ENCODE measurements at places on chromosomes 1 and 21.
A peak's percentile ranks its signal among the peaks of the same experiment; 100 is the strongest.

- peak; percentile 47 for DNase-seq
These were observed 46.6 kb downstream of the PLD5 start for GRCh38 chr1:242477944-242478343.

- no peak for DNase-seq
These were observed 36.6 kb upstream of the ARF1 start for GRCh38 chr1:228045871-228046270.

DNA sequence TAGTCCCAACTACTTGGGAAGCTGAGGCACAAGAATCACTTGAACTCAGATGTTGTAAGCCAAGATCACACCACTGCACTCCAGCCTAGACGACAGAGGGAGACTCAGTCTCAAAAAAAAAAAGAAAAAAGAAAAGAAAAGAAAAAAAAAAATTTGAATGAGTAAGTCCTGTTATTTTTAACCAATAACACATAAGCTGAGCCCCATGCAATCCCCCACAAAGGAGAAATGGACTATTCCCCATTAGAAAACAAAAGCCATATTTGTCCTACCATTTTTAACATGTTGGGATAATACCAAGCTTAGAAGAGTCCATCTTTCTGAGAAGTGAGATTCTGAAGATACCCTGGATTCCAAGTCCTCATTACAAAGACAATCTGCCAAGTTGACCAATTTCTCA is 32.4 kb downstream of the LTN1 start:
- DNase-seq = no peak

GRCh38 chr21:35244514-35244913 is 195.4 kb upstream of the RUNX1 start:
- DNase-seq = no peak

GRCh38 chr21:31673321-31673912 is 13.9 kb downstream of the SOD1 start:
- no peak for DNase-seq

DNA sequence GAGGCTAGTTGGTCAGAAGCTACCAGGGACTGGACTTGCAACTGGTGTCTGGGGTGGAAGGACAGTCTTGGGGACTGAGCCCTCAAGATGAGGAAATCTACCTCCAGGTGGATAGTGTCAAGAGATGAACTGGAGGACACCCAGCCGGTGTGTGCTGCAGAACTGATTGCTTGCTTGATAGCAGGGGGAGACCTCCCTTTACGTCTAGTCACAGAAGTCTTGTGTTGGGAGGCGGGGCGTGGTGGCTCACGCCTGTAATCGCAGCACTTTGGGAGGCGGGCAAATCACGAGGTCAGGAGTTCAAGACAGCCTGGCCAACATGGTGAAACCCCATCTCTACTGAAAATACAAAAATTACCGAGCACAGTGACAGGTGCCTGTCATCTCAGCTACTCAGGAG is 4.9 kb downstream of the RCC2 start:
- no peak for DNase-seq

DNA sequence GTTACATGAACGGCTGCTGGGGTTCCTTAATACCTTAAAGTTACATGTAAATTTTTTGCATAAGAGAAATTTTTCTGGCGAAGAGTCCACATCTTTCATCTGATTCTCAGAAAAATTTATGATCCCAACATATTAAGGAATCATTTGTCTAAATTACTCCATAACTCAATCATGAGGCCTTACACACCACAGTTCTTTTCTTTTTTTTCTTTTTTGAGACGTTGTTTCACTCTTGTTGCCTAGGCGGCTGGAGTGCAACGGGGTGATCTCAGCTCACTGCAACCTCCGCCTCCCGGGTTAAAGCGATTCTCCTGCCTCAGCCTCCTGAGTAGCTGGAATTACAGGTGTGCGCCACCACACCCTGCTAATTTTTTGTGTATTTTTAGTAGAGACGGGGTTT is 2.1 kb upstream of the S100A11 start:
- DNase-seq = no peak

- no peak for DNase-seq
These were observed 258.6 kb downstream of the GPATCH2 start for GRCh38 chr1:217372049-217372970.

GRCh38 chr1:226135709-226136108 is 50.8 kb downstream of the ACBD3 start:
- no peak for DNase-seq

Data from stomach (tissue), 19 donors.